Brain microvascular endothelial cell (primary cell): ENCODE measurements at places on chromosomes 13 and 19.

- no peak for DNase-seq
Observed at GRCh38 chr19:47896773-47897172, 10.7 kb upstream of the SULT2A1 start.

GRCh38 chr13:100100115-100100879 lies 11.4 kb downstream of the PCCA start:
- DNase-seq = peak; percentile 62

DNA sequence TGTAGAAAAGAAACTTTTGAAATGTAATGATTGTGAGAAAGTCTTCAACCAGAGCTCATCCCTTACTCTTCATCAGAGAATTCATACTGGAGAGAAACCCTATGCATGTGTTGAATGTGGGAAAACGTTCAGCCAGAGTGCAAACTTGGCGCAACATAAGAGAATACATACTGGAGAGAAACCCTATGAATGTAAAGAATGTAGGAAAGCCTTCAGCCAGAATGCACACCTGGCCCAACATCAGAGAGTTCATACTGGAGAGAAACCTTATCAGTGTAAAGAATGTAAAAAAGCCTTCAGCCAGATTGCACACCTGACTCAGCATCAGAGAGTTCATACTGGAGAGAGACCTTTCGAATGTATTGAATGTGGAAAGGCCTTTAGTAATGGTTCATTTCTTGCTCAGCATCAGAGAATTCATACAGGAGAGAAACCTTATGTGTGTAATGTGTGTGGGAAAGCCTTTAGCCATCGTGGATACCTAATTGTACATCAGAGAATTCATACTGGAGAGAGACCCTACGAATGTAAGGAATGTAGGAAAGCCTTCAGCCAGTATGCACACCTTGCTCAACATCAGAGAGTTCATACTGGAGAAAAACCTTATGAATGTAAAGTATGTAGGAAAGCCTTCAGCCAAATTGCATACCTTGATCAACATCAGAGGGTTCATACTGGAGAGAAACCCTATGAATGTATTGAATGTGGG lies 19.3 kb downstream of the ZNF583 start:
- DNase-seq = no peak

DNA sequence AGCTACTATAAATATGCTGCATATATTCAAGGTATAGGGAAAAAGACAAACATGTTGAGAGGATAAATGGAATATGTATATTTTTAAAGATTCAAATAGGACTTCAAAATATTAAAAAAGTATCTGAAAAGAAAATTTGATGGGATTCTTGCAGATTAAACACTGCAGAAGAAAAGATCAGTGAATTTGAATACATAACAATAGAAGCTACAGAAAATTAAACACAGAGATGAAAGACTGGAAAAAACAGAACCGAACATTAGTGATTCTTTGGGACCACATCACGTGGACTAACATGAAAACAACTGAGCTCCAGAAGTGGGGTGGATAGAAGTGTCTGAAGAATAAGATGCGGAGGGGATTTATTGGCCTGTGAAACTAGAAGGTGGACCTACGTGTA lies 217.2 kb downstream of the RFC3 start:
- DNase-seq = no peak

GRCh38 chr13:86447479-86447878 lies 648.3 kb upstream of the SLITRK6 start:
- DNase-seq = no peak

GRCh38 chr13:106649495-106649894 lies 81.6 kb upstream of the ARGLU1 start:
- peak; percentile 31 for DNase-seq

DNA sequence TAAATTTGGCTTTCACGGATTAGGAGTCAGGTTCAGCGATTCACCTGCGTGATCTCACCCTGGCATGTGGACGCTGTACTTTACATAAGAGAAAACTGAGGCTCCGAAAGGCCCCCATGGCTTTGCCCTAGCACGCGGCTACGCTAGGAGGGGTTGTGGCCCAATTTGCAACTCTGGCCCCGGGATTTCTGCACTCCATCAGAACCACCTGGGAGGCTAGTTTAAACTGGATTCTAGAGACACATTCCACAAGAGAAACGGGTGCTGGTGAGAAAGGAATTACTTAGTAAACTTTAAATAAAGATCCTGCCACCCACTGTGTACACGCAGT lies 6.2 kb downstream of the BCL3 start:
- DNase-seq = no peak

- DNase-seq = no peak
Observed at GRCh38 chr19:51173681-51174080, 31.6 kb downstream of the SIGLEC7 start.

GRCh38 chr19:39557811-39558623 lies 18.1 kb upstream of the EID2 start:
- peak; percentile 18 for DNase-seq

DNA sequence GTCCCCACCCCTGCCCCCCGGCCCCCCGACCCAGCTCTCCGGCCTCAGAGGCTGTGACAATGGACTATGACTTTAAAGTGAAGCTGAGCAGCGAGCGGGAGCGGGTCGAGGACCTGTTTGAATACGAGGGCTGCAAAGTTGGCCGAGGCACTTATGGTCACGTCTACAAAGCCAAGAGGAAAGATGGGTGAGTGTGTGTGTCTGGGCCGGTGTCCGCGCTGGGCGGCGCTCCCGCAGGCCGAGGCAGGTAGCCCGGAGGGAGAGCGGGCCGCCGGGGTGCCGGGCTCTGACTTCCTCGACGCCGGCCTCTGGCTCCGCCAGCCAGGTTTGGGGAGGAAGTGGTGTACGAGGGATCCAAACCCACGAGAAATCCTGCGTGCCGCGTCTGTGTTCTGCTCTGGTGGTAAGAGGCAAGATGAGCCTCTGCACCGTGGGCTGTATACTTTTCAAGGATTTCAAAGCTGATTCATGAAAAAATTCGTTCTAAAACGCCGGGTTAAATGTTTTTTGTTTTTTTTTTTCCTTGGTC lies 718 bp downstream of the CDK8 start:
- peak; percentile 10 for DNase-seq

DNA sequence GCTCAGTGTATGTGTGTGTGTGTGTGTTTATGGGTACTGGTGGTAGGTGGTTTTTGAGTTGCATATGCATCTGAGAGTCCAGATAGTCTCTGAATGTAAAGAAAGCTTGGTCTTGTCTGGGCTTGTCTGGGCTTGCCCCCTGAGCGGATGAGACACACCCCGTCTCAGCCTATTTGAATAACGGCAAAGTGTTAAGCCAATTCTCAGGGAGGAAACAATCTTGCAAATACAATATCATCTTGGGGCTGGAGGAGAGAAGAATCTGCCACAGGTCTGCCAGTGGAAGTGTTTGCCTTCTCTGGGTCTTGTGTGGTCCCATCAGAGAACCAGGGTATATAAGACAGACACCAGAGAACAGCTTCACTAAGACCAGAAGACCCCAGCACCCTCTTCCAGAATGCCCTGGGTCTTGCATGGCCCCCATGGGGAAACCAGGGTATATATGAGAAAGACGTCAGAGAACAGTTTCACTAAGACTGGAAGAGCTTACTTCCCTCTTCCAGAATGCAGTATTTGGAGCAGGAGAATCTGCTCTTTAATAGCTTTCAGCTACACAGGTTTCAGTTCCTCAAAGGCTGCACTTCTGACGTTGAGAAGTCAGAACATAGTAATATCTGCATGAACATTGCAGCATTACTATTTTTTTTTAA lies 13.3 kb downstream of the CD70 start:
- no peak for DNase-seq

DNA sequence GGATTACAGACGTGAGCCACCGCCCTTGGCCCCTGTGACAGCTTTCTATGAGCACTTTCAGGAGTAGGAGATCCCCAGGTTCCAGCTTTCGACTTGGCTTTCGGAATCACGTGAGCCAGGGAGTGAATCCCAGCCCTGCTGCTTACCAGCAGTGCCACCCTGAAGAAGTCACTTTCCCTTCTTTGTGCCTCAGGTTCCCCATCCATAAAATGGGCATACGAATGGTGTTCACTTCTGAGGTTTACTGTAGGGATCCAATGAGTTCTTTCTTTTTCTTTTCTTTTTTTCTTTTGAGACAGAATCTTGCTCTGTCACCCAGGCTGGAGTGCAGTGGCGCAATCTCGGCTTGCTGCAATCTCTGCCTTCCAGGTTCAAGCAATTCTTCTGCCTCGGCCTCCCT lies 4.3 kb upstream of the HOMER3 start:
- no peak for DNase-seq

- no peak for DNase-seq
Observed at GRCh38 chr19:38699647-38700349, 44.5 kb downstream of the CAPN12 start.

- no peak for DNase-seq
Observed at GRCh38 chr13:63501702-63502101, 2086.1 kb upstream of the PCDH20 start.

DNA sequence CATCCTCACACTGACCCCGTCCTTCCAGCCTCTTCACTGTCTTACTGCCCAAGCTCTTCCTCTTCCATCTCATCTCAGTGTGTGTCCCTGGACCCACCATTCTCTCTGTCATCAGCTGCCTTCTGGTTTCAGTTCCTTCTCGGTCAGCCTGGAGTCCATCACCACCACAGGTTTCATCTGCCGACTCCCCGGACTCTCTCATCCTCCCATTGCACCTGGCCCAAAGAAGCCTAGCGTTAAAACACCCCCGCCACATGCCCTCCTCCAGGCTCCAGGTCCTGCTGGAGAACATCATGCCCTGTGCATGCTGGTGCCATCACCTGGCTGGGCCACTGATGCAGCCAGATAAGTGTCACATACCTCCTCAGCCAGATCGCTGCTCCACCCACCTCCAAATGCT lies 122.1 kb upstream of the GPR12 start:
- no peak for DNase-seq

DNA sequence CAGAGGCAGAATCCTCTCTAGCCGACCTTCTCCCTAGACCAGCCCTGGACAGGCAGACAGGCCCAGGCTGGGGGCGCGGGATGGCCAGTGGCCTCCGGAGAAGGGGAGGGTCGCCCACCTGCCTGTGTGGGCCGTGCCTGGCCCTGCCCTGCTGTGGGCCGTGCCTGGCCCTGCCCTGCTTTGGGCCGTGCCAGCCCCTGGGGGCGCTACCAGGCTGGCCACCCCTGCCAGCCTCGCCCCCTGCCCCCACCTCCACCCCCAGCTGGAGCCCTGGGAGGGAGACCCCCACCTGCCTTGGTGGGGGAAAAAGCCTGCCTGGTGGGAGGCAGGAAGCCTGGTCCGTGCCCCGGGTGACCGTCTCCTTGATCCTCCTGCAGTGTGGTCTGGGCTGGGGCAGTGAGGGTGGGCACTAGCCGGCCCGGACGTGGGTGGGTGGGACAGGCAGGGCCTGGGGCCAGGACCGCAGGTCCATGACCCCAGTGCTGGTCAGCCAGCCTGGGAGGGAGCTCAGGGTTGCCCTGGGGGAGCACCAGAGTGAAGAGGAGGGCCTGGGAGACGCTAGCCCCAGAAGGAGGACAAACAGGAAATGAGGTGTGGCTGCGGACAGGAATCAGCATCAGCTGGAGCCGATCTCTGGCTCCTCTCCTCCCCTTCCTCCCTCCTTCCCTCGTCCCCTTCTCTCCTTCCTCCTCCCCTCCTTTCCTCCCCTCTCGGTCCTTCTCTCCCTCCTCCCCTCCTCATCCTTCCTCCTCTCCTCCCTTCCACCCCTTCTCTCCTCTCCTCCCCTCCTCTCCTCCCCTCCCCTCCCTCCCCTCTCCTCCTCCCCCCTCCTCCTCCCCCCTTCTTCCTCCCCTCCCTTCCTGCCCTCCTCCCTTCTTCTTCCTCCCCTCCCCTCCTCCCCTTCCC lies 5.1 kb upstream of the MKNK2 start:
- no peak for DNase-seq

DNA sequence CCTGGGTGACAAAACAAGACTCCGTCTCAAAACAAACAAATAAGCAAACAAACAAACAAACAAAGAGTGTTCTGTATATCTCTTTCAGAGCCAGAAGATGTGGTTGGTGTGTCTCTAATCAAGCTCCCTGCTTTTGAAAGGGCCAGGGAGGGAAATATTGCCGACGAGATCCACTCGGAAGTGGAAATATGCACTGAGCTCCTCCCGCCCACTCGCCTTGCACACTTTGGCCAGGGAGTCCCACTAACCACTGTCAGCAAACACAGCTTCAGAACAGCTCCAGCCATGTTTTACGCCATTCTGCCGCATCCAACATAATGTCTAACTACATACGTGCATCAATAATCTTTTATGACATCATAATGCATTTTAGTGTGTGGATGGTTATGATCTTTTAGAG lies 155.5 kb upstream of the VSTM2B start:
- no peak for DNase-seq

DNA sequence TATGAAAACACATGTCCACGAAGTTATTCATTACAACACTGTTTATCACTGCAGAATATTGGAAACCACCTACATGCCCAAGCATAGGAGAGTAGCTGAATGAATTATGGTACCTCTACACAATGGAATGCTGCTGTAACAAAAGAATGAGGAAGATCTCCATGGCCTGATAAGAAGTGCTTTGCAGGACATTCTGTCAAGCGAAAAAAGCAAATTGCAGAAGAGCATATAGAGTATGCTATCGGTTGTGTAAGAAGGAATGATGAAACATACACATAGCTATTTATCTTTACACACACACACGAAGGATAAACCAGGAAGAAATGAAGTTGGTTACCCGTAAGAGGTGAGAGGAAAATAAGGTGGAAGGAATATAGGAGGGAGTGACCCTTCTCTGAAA lies 37.5 kb upstream of the CEACAM20 start:
- DNase-seq = no peak

DNA sequence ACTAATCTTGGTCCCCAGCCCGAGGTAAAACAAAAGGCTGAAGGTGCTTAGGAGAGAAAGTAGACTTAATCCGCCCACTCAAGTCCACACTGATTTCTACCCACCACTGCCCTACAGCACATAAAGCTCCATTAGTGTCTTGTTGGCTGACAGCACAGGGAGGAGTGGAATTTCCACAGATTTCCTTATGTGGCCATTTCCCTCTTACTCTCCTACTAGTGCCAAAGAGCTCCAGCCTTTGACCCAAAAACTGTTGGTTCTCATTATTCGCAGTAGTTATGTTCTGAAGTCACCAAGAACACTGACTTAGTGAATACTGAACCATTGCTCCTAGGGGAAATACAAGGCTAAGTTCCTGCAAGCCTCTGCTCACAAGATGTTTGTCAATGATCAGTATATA lies 61.2 kb downstream of the RAB20 start:
- no peak for DNase-seq

DNA sequence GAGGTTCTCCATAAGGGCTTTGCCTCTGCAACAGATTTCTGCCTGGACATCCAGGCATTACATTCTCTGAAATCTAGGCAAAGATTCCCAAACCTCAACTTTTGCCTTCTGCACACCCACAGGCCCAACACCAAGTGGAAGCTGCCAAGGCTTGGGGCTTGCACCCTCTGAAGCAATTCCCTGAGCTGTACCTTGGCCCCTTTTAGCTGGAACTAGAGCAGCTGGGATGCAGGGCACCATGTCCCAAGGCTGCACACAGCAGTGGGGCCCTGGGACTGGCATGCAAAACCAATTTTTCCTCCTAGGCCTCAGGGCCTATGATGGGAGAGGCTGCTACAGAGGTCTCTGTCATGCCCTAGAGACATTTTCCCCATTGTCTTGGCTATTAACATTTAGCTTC lies 943.2 kb downstream of the PCDH17 start:
- no peak for DNase-seq
